ENCODE measurements at places on chromosomes 7 and 10.

DNA sequence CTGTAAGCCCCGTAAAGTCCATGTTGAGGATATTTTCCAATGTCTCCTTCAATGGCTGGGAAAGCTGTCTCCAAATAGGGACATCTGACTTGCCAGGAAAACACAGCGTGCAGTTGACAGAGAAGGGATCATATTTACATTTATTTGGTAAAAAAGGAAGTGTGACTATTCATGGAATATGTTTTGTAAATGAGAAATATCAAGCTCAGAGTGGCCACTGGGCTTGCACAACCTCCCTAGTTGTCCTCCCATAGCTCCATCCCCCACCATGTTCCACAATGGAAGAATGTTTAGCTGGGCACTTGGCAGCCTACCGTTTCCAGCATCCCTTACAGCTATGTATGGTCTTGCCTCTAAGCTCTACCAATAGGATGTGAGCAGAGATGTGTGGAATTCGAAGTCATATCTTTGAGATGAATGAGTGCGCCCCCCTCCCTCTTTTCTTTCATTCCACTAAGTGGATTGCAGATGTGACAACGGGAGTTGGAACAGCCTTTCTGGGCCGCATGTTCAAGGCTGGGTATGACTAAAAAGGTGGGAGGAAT lies 306.6 kb upstream of the ZMIZ1 start:
- no peaks in the 10 kb centered on the region for H3K36me3 ChIP-seq
- H3K27me3 ChIP-seq: no peaks in the 10 kb centered on the region
- H3K4me3 ChIP-seq: no peak overlapping the region
- no peaks in the 10 kb centered on the region for H3K4me1 ChIP-seq

DNA sequence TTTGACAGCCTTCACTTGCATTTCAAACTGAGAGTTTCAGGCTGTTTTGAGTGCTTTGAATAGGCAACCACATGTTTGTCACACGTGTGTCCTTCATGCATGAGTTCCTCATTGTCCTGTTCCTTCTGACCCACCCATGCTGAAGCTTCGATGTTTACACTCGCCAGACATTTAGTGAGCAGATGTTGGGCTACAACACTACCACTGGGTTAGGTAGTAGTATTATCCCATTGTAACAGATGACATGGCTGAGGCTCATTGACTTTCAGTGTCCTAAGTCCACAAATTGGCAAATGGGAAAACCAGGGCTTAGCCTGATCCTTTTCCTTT lies 456.1 kb downstream of the PHTF2 start:
- no peaks in the 10 kb centered on the region for H3K36me3 ChIP-seq
- no peaks in the 10 kb centered on the region for H3K27me3 ChIP-seq
- no peak overlapping the region for H3K4me3 ChIP-seq
- no peak for DNase-seq
- H3K27ac ChIP-seq: no peak overlapping the region

- H3K27me3 ChIP-seq: no peaks in the 10 kb centered on the region
- no peaks in the 10 kb centered on the region for H3K36me3 ChIP-seq
- DNase-seq: no peak
- no peak overlapping the region for H3K27ac ChIP-seq
- H3K4me1 ChIP-seq: no peaks in the 10 kb centered on the region
These were observed 75.5 kb upstream of the CAPZA2 start for GRCh38 chr7:116786791-116787443.

DNA sequence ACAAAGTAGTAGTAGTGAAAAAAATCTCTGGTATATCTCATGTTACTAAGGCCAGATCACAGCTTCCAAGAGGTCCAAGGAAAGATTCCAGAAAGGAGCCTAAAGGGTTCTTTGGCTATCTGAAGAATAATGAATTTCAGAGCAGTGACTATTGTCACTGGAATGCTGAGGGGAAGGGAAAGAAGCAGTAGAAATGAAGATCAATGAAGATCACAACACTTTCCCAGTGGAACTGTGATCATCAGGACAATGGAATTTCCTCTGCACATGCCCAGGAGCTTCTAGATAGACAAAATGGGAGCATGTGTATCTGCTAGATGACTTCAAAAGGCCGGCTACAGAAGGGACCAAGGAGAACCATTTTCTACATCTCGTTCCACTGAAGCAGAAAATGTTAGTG lies 219.5 kb upstream of the PHYHIPL start:
- no peak overlapping the region for H3K27ac ChIP-seq
- no peaks in the 10 kb centered on the region for H3K36me3 ChIP-seq
- H3K27me3 ChIP-seq: peaks cover 8% of the 10 kb centered on the region
- no peak overlapping the region for H3K4me3 ChIP-seq
- H3K4me1 ChIP-seq: no peaks in the 10 kb centered on the region

- H3K4me1 ChIP-seq: peaks cover 20% of the 10 kb centered on the region
- H3K27ac ChIP-seq: peak overlapping the region; percentile 23
- DNase-seq: no peak
- H3K27me3 ChIP-seq: no peaks in the 10 kb centered on the region
- peaks cover 14% of the 10 kb centered on the region for H3K36me3 ChIP-seq
These were observed 46.2 kb downstream of the SEM1 start for GRCh38 chr7:96663457-96663856.

GRCh38 chr10:66888237-66888636 lies 37.6 kb upstream of the LRRTM3 start:
- no peaks in the 10 kb centered on the region for H3K36me3 ChIP-seq
- DNase-seq: no peak
- H3K4me1 ChIP-seq: no peaks in the 10 kb centered on the region
- no peak overlapping the region for H3K4me3 ChIP-seq
- no peak overlapping the region for H3K27ac ChIP-seq

- DNase-seq: no peak
- H3K27ac ChIP-seq: no peak overlapping the region
- no peak overlapping the region for H3K4me3 ChIP-seq
- H3K36me3 ChIP-seq: no peaks in the 10 kb centered on the region
These were observed 100.0 kb upstream of the EGR2 start for GRCh38 chr10:62916141-62916603.

GRCh38 chr10:50431791-50432190 lies 180.5 kb upstream of the ASAH2 start:
- H3K27ac ChIP-seq: peak overlapping the region; percentile 46
- peak overlapping the region; percentile 11 for H3K4me3 ChIP-seq
- H3K27me3 ChIP-seq: no peaks in the 10 kb centered on the region
- H3K36me3 ChIP-seq: peaks cover 64% of the 10 kb centered on the region
- H3K4me1 ChIP-seq: peaks cover 27% of the 10 kb centered on the region
- DNase-seq: no peak

DNA sequence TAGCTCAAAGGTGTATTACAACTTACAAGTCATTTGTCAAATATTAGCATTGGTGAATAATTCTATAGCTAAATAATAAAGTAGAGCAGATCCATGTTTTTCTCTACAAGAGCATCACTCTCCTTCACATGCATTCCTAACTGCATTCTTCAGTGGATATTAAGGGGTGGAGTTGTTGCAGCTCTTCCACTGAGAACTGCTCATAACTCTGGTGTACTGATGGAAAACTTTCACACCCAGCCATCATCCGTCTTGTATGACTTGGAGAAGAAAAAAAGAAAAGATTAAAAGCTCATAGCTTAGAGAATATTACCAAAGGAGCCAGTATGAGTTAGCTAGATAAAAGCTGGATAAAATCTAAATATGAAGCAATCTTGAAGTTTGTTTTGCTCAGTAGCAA lies 10.2 kb upstream of the FAM13C start:
- no peak for DNase-seq
- no peaks in the 10 kb centered on the region for H3K36me3 ChIP-seq
- no peaks in the 10 kb centered on the region for H3K4me1 ChIP-seq
- H3K27ac ChIP-seq: no peak overlapping the region
- H3K27me3 ChIP-seq: peaks cover 11% of the 10 kb centered on the region

DNA sequence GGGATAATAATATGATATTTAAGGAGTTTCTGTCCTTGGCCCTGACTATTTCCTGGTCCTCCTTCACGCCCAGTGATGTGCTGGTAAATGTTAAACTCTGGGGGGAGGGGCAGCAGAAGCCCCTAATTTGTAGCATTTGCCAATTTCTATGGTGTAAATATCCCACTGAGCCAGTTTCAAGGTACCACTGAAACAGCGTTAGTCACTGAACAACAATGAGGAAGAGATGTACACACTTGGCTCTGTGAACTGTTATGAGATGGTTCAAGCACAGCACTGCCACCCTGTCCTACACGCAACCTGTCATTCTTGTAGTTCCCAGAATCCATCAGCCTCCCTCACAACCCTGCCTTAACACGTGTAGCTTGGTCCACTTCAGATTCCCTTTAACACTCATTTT lies 39.8 kb downstream of the MET start:
- H3K4me1 ChIP-seq: no peaks in the 10 kb centered on the region
- H3K27me3 ChIP-seq: peaks cover 8% of the 10 kb centered on the region
- H3K4me3 ChIP-seq: no peak overlapping the region
- no peak overlapping the region for H3K27ac ChIP-seq
- DNase-seq: no peak

DNA sequence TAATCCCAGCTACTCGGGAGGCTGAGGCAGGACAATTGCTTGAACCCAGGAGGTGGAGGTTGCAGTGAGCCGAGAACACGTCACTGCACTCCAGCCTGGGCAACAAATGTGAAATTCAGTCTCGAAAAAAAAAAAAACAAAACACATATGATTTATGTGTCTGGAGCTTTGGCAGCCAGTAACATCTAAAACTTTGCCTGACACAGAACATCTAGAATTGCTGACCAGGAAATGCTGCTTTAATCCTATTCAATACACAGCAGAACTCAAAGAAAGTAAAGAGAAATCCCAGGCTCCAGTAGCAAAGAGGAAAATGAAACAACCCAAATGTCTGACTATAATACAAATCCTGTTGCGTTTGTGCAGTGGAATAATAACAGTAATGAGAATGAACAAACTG lies 4.5 kb upstream of the CCDC6 start:
- no peaks in the 10 kb centered on the region for H3K36me3 ChIP-seq
- no peak overlapping the region for H3K27ac ChIP-seq
- no peak overlapping the region for H3K4me3 ChIP-seq
- H3K4me1 ChIP-seq: peaks cover 7% of the 10 kb centered on the region
- DNase-seq: no peak

DNA sequence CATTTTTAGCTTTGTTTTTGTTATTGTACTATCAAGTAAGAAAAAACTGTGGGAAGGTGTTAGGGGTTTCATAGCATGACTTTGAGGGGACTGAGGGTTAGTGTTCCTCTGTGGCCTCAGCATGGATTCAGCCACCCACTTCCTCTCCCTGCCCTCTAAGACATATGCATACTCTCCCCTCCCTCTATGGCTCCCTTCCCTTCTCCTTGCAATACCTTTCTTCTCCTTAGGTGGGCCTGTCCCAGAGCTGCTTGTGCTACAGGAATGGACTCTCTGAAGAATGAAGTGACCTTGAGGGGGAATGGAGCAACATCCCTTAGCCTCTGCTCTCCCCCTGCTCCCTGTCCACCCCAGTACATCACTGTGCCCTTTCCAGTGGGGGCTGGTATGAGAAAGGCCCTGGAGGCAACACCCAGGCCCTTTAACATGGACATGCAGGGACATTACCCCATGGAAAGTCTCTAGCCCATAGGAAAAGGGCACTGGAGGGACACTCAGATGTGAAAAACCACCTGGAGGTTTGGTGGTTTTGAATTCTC lies 22.4 kb downstream of the CDH23 start:
- H3K4me1 ChIP-seq: no peaks in the 10 kb centered on the region
- no peak overlapping the region for H3K4me3 ChIP-seq
- H3K27me3 ChIP-seq: peaks cover 13% of the 10 kb centered on the region
